Activated B cell treated with CpG ODN at 0.5 μM for 24 hours (primary cell): ENCODE measurements at places on chromosomes 1 and 21. TPM values are rescaled to one million over a fixed set of nuclear protein-coding genes. Genes with fewer than 3 reads are reported as not detected.

Gene KDM1A
- 40.7 and 41.5 TPM in 2 replicates for total RNA-seq

Gene SPEN
- 116 and 123 TPM in 2 replicates for total RNA-seq

DNA sequence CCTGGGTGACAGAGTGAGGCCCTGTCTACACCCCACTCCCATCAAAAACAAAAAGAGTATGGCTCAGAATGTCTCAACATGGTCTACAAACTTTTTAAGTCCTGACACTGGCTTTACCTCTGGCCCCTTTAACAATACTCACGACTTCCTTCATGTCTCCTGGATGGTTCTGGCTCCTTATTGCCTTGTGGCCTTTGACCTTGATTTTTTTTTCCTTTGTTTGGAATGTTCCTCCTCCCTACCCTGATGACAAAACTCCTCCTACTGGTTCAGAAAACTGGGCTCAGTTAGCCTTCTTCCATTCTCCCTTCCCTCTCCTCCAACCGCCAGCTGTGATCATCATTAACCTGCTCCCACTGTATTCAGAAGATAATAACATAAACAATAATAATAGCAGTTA lies 4.6 kb upstream of the SOAT1 start:
- DNase-seq, result no peak

- no peak for DNase-seq
Measured at GRCh38 chr1:168842916-168843315, 113.9 kb upstream of the DPT start.

- no peak for DNase-seq
Measured at GRCh38 chr21:43842742-43843141, 22.3 kb upstream of the AGPAT3 start.
